ENCODE measurements at places on chromosomes 5 and 9. TPM values are rescaled to one million over a fixed set of nuclear protein-coding genes. Genes with fewer than 3 reads are reported as not detected.

Gene ACOT12
- total RNA-seq: 0.74 TPM

Gene GGTA1
- not detected for total RNA-seq

Gene ELAVL2
- total RNA-seq: 0.14 TPM

Gene NEURL1B
- total RNA-seq: 0.74 TPM

Gene PWWP2A
- total RNA-seq: 15.8 TPM

Gene MEGF10
- total RNA-seq: 0.14 TPM

Gene GNA14
- 0.57 TPM for total RNA-seq

Gene DPYSL3
- total RNA-seq: 106 TPM

Gene SHOC1
- under 0.01 TPM for total RNA-seq

Gene MELK
- 6.0 TPM for total RNA-seq

Gene ADCY2
- 0.65 TPM for total RNA-seq

Gene FCN2
- not detected for total RNA-seq

Gene TBC1D9B
- total RNA-seq: 53.5 TPM

Gene KIF24
- 0.55 TPM for total RNA-seq

Gene ROR2
- total RNA-seq: 29.4 TPM

Gene STPG3
- not detected for total RNA-seq

Gene SARDH
- 4.9 TPM for total RNA-seq

Gene GABRA6
- not detected for total RNA-seq

Gene FBXL7
- total RNA-seq: 2.9 TPM
